ENCODE measurements at places on chromosomes 12 and 14.

DNA sequence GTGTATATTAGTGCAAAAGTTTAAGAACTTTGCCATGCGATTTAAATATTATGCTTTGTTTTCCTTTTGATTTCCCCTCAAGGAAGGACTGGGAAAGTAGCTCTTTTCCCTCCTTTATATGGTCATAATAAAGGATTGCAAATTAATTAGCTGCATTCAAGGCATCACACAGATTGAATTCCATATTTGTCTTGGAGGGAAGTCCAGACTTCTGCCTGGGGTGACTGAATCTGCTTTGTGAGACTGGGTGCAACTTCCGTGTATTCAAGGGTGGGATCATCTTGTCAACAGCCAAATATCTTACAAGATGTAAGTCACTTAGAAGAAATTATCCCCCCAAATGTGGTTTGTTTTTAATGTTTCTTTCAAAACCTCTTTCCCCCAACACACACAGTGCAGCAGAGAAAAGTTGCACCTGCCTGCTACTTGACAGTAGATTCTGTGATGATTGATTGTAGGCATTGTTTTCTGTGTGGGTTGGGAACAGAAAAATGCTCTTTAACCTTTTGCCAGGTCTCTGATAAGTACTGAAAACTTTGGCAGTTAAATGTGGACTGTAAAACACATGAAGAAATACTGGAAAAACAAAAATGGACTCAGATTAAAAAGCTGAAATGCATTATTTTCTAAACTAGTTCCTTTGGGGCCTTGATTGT lies 28.4 kb downstream of the STK38L start:
- DNase-seq = no peak

GRCh38 chr12:123131879-123132402 lies 18.9 kb downstream of the PITPNM2 start:
- DNase-seq = no peak

DNA sequence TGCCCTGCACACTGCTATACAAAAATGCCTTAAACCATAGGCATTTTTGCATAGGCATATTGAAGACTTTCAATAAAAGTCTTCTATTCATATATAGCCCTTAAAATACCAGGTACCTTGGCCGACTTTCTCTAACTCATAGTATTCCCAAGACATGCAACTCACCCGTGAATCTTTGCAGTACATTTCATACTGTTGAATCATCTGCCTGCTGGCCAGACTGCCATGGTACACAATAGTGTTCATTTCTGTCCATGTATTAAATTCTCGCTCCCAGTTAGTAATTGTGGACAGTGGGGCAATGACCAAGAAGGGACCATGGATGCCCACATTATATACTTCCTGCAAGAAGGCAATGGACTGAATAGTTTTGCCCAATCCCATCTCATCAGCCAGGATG lies 24.3 kb upstream of the SUPT16H start:
- no peak for DNase-seq

DNA sequence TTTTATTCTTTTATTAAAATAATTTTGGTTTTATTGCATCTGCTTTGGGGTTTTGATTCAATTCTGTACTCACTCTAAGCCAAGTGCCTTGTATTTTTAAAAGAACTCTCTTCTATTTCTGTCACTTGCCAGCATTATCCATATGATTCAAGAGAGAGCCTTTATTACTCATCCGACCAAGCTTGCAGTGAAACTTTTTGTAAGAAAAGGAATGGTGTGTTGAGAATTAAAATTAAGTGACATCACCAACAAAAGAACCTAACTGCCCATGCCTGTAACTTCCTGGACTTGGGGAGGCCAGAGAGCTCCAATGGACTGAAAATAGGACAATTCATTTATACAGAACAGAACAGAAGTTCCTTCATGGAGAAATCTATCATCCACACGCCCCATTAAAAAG lies 52.1 kb downstream of the GALNT4 start:
- no peak for DNase-seq

DNA sequence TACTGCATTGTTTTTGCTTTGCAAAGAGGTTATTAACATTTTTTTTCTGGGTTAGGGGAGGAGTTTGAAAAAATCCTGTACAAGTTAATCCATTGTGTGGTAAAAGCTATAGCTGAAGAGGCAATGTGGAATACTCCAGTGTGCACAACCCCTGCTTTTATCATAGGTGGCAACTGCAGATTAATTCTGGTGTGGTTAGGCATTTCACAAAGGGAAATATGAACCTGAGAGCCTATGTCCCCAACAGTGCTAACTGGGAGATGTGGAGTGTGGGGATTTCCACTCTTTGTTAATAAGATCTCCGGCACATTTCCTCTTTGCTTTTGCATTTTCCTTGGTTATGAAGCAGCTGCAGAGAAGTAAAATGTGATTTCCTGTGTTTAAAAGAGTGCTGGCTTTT lies 33.6 kb downstream of the PRORP start:
- DNase-seq = no peak

DNA sequence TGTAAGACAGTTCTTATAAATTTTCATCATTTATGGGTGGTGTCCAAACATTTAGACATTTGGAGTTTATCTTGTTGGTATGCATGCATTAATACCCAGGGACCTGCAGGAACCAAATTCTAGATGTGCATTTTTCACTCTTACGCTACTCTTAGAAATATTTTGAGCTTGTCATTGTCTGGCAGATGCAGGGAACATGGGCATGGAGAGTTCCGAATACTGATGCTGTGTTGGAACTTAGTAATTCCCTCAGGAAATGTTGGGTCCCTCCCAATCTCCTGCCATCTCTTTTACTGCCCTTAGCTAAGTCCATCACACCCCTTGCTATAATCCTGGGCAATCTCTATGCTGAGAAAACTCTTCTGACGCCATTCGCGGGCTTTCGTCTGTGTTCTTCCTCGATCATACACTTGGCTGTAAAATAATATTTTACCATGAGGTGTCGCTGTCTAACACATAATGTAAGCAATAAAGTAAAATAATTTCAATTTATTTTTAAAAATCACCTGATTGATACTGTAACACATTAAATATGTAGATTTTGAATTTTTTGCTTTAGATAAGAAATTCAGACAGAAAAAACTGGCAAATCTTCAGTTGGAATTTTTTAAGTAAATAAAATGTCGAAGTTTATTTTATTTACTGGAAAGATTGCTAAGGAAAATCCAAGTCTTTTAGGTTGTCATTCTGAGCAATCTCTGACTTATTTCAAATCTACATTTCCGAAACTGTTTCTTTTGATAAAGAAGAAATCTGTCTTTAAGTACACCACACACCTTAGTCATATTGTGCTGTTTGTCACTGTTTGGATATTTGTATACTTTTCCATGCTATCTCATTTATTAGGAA lies 304.1 kb upstream of the SSTR1 start:
- DNase-seq = no peak

DNA sequence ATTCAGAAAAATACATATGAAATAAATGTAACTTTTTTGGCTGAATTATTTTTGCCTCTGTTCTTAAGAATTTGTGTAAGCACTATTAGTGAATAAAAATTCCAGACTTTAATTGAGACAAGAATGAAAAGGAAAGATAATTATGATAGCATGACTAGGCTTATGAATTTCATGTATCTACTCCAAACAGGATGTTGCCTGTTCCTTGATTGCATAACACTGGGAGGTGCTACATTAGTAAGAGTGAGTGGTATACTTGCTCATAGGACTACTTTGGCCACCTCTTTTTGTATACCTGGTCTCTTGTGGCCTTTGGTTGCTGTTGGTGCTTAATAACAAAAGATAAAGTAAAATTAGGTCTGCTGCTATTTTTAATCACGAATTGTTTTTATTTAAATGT lies 112.8 kb downstream of the NAV3 start:
- no peak for DNase-seq

GRCh38 chr12:78430551-78430950 lies 434.0 kb upstream of the SYT1 start:
- DNase-seq = no peak

- DNase-seq = no peak
Measured at GRCh38 chr14:68335312-68335711, 457.6 kb downstream of the ZFP36L1 start.
